NCI-H1436 (cell line): ENCODE measurements at places on chromosomes 13 and 19.

DNA sequence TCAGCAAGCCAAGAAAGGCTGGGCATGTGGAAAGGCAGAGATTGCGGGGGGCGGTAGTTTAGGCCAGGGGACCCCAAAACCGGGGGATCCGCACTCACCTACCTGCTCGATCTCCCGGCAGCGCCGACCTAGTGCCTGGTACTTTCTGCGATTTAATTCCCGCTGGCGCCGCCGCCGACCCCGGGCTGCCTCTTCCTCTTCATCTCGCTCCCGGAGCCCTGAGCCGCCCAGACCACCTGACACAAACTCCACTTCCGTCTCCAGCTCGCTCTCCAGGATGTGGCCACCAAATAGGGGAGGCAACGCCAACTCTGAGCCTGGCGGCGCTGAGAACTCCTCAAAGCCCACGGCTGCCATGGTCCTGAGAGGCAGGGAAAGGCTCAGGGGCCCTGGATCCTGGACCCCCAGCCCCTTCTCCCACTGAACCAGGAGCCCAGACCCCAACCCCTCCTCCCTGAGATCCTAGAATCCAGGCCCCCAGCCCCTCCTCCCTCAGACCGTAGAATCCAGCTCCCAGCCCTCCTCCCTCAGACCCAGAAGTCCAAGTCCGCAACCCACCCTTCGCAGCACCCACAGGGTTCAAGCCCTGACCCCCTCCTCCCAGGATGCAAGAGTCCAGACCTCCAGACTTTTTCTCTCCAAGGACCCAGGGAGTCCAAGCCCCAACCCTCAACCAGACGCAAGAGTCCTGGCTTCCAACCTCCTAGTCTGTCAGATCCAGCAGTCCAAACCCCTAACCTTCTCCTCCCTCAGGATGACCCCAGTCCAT lies 933 bp downstream of the TFPT start:
- DNase-seq, result no peak

GRCh38 chr19:38564981-38565690 lies 52.6 kb downstream of the MAP4K1 start:
- DNase-seq, result no peak

GRCh38 chr19:7504684-7505083 lies 11.2 kb upstream of the ZNF358 start:
- no peak for DNase-seq

GRCh38 chr19:44003461-44004009 lies 778 bp downstream of the ZNF230 start:
- DNase-seq, result no peak

DNA sequence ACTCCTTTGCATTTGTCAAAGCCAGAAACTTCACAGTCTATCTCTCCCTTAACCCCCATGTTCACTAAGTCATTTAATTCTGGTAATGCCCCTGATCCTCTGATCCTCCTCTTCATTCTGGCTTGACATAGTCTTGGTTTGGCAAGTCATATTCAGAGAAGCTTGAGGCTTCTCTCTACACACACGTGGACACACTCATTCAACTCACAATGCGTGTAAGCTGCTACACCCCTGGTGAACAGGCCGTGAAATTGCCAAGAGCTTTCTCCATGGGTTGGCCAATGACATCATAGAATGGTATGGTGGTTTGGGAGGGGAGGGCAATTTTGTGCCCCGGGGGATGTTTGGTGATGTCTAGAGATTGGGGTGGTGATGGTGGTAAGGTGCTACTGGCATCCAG lies 47.9 kb upstream of the FLT1 start:
- no peak for DNase-seq

DNA sequence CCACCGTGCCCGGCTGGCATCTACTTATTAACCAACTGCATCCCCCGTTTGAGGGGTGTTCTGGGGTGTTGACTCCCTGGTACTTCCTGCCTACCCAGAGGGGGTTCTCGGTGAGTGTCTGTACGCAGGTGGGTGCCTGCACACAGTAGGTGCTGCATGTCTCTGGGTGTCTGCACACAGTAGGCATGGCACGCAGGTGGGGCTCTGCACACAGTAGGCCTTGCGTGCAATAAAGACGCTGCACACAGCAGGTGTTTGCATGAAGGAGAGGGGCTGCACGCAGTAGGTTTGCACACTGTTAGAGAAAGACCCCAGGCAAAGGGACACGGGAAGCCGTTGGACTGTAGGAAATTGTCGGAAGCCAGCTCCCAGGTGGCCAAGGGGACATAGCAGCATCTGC lies 11.2 kb downstream of the GADD45B start:
- DNase-seq, result no peak

GRCh38 chr13:41490371-41491015 lies 33.1 kb downstream of the RGCC start:
- no peak for DNase-seq
